KBM-7 (cell line): ENCODE measurements at places on chromosomes 13 and 19.
A peak's percentile ranks its signal among the peaks of the same experiment; 100 is the strongest.

DNA sequence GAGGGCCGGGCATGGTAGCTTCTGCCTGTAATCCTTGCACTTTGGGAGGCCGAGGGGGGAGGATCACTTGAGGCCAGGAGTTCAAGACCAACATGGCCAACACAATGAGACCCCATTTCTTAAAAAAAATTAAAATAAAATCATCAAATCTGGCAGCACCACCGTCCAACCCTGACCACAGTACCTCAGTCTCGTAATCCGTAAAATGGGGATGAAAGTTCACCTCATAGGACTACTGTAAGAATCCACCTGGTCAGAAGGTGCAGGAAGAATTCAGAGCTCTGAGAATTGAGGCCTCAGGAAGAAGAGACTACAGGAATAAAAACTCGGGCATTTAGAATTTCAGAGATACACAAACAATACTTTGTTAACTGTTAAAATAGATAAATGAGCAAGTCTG lies 3.1 kb downstream of the PPP1R13L start:
- DNase-seq = no peak

DNA sequence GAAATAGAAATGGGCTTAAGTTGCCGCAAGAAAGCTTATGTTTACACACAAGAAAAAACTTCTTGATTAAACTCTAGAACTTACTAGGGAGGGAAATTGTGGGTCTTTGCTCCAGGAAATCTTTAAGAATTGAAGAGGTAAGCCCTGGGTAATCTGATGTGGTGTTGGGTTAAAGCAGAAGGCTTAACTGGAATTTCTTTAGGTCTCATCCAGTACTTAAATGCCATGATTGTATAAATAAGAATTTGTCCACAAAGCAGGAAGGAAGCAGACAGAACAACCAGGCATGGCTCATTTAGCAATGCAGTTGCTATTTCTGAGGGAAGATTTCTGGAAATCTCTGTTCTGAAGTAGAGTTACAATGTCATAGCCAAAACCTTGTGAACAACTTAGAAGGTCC lies 360.4 kb downstream of the KLF5 start:
- no peak for DNase-seq

DNA sequence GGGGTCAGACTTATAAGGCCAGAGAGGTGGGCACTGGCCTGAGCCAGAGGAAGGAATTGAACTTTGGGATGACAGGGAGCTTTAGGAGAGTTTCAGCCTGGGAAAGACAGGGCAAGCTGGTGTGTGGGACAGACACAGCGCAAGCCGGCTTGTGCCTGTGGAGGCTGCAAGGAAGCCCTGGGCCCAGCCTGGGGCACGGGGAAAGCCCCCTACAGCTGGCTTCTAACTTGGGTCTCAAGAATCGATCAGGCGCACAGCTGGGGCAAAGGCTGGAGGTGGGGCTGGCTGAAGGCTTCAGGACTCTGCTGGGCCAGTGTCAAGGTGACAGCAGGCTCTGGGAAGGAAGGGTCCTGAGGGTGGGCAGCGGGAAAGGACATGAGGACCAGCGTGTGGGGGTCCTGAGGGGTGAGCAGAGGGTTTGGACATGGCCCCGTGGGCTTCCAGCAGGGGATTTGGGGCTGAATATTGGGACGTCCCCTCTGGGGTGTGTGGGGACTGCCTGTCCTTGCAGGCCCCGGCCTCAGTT lies 3.0 kb downstream of the PTOV1 start:
- DNase-seq = no peak

DNA sequence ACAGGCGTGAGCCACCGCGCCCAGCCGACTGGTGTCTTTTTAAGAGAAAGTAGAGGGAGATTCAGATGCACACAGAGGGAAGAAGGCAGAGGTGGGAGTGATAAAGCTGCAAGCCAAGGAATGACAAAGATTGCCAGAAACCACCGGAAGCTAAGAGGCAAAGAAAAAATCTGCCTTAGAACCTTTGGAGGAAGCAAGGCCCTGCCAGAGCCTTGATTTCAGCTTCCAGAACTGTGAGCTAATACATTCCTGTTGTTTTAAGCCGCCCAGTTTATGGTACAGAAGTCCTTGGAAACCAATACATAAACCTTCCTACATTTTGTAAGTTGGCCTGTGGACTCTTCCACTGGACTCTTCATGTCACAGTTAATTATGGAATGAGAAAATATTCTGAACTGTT lies 71.7 kb upstream of the SOX21 start:
- no peak for DNase-seq

DNA sequence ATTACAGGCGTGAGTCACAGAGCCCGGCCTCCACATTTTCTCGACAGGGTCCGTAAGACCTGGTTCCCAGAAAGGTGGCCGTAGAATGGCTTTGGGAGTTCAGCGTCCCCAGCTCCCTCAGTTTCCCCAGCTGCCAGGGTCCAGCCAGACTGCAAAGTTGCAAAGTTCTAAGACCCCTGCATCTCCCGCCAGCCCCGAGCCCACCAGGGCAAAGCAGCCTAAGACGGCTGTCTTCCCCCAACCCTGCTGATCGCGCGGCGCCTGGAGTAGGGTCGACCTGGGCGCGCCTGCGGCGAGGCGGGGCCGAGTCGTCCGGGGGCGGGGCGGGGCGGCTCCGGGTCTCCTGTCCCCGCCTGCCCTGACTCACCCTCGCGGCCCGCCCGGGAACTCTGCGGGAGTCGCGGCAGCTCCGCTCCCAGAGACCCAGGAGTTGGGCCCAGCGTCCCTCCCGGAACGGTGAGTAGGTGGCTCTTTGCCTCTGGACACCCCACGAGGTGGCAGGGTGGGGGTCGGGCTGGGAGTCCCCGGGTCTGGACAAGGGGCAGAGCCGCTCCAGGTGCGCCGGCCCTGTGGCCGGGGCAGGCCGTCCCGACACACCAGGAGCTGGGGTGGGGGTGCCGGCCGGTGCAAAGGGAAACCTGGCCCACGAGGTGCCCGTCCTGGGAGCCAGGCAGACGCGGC lies at the start of gene LRRC8E:
Gene LRRC8E (plus strand): TSS at position 366 of the 681 bp plus-strand sequence. CDS start 7,094 bp downstream, outside the sequence.
- no peak for DNase-seq

GRCh38 chr13:41565846-41566245 lies 108.5 kb downstream of the RGCC start:
- no peak for DNase-seq

GRCh38 chr19:50061650-50062049 lies 35.8 kb downstream of the ZNF473 start:
- no peak for DNase-seq

- no peak for DNase-seq
Observed at GRCh38 chr13:20704459-20705069, 1.1 kb downstream of the IL17D start.

- DNase-seq = no peak
Observed at GRCh38 chr19:55081770-55082019, 6.0 kb downstream of the EPS8L1 start.

DNA sequence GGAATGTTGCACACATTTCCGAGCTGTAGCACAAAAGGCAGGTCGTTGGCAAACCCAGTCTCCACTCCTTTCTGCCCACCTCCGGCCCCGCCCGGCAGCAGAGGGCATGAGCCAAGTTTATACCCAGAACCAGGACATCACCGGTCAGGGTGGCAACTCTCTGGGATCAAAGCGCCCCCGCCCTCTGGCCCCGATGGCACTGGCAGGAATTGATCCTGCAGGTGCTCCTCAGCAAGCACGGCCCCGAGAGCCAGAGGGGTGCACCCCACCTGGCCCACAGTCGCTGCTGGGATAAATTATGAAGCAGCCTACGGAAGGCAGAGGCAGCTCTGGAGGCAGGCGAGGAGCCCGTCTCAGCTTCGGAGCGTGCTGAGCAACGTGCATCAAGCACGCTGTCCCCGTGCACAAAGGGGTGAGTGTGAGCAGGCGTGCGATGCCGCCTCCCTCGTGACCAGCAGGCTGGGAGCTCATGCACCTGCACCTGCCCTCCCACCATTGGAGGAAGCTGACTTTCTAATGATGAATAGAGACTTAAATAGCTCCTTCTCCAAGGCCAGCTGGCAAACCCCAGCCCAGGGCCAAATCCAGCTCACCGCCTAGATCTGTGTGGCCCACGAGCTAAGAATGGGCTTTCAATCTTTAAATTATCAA lies 25.7 kb downstream of the SHC2 start:
- no peak for DNase-seq

- DNase-seq = no peak
Observed at GRCh38 chr13:47004540-47004939, 107.7 kb upstream of the HTR2A start.

DNA sequence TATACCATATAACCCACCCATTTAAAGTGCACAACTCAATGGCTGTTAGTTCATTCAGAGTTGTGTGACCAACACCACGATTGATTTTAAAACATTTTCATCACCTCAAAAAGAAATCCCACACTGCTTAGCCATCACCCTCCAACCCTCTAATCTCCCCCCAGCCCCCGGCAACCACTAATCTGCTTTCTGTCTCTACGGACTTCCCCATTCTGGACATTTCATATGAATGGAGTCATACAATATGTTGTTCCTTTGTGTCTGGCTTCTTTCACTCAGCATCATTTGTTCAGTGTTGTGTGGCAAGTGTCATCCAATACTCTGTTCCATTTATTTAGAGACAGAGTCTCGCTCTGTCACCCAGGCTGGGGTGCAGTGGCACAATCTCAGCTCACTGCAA lies 4.0 kb upstream of the PNMA8B start:
- peak; percentile 41 for DNase-seq

DNA sequence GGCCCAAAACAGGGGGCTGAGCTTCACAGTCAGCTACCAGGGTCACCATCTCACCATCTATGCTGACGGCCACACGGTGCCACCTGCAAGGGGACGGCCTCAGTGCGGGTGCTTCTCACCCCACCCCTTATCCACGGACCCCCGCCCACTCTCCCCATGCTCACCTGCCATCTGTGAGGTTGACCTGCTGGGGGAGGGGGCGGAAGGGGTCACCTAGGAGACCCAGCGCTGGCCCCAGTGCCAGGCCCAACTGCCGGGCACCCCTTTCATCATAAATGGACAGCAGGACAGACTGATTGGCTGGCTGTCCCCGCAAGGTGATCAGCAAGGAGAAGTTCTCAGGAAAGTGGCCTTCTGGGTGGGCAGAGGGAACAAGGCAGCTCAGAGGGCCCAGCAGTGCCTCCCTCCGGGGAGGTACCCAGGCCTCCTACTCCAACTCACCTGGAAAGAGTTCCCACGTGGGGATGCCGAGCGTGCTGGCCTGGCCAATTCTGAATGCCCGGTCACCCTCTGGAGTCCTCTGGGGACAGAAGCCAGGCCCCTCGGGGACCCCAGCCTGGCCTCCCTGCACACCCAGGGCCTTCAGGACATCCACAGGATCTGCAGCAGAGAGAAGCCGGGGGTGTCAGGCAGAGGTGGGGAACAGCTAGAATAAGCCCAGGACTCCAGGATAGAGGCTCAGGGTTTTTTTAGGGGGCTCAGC lies 4.5 kb downstream of the COL5A3 start:
- no peak for DNase-seq

DNA sequence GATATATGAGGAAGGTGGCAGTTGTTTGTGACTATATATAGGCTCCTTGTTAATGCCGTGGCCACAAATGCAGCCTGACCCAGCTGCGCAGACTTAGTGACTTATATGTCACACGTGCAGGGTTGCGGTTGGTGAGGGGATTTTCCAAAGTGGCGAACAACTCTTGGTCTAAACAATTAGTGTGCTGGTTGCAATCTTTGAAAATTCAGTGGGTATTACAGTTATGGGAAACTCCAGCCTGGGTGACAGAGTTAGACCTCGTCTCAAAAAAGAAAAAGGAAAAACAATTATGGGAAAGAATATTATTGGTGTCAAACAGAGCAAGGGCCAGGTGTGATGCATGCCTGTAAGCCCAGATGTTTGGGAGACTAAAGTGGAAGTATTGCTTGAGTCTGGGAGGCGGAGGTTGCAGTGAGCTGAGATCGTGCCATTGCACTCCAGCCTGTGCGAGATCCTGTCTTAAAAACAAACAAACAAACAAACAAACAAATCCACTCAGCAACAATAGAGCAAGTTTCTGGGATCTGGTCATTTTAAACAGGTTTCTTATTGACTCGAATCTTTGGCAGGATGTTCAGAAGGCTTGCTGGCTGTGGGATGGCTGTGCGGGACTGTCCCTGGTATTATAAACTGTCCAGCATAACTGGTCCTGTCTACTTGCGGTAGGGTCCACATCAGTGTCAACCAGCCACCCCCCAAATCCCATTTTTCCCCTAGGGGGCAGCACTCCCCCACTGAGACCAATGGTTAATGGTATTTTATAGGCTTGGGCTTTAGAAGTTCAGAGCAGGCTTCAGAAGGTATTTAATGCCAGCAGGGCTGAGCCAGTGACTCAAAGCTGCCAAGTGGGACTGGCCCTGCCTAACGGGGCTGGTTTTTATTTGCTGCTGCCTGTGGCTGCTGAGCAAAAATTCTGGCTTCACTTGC lies 15.4 kb downstream of the RELB start:
- peak; percentile 86 for DNase-seq

GRCh38 chr19:40110570-40110969 lies 19.8 kb upstream of the ZNF780A start:
- no peak for DNase-seq

DNA sequence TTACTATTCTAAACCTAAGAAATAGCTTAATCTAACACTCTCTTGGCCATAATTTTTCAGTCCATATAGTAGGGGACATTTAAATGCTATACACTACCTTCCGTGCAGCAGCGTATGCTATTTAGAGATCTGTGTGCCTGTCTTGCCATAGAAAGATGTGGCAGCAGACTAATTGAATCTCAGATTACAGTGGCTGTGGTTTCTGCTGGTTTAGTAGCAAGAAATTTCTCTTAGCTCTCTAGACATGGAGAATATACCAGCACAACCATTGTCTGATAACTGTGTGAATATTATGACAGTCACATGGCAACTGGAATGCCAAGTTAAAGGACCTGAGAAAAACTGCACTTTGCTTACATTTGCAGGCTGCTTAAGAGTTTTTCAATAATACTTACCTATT lies 672.4 kb upstream of the MIR17HG start:
- DNase-seq = no peak

GRCh38 chr19:29672933-29673336 lies 7.7 kb downstream of the PLEKHF1 start:
- peak; percentile 14 for DNase-seq

DNA sequence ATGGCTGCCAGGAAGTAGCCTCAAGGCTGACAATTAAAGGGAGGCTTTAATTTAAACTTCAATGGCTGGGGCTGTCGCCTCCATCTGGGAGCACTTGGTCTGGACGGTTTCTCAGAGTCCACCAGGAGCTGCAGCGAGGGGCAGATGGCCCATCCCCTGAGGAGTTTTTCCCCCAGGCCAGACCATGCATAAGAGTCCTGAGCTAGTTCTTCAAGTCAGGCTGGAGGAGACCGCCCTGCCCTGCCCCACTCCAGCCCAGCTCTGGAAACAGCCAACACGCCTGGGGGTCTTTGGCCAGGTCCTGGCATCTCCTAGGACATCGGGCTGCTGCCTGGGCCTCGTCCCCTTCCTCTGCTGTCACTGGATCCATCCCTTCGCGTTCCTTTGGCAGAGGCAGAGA lies 5.3 kb upstream of the ACTN4 start:
- no peak for DNase-seq

DNA sequence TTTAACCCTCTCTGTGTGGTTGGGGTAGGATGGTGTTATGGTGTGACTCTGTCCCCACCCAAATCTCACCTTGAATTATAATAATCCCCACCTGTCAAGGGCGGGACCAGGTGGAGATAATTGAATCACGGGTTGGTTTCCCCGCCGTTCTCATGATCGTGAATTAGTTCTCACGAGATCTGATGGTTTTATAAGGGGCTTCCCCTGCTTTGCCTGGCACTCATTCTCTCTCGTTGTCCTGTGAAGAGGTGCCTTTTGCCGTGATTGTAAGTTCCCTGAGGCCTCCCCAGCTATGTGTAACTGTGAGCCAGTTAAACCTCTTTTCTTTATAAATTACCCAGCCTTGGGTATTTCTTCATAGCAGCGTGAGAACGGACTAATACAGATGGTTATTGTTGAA lies 68.8 kb downstream of the ARHGEF7 start:
- DNase-seq = no peak
